ENCODE measurements at places on chromosomes 5 and 9. TPM values are rescaled to one million over a fixed set of nuclear protein-coding genes. Genes with fewer than 3 reads are reported as not detected.

Gene BRINP1
- not detected for total RNA-seq

DNA sequence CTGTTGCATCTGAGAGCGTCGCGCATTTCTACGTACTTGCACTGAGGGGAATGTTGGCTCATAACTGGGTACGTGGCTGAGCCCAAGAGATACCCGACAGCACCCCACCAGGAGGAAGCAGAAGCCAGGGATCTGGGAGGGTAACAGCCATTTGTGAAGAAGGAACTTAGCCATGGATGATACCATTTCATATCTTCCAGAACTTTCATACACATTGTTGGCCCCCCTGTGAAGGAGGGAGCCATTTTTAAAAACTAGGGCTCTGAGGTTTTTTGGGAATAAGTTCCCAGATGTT lies 101.4 kb upstream of the SLC44A1 start:
- no peak overlapping the region for H3K4me3 ChIP-seq
- H3K36me3 ChIP-seq: no peaks in the 10 kb centered on the region
- H3K4me1 ChIP-seq: peaks cover 6% of the 10 kb centered on the region
- no peaks in the 10 kb centered on the region for H3K27me3 ChIP-seq

GRCh38 chr9:138010861-138011260 lies 133.3 kb downstream of the CACNA1B start:
- H3K27ac ChIP-seq: no peak overlapping the region
- no peaks in the 10 kb centered on the region for H3K36me3 ChIP-seq
- H3K4me1 ChIP-seq: no peaks in the 10 kb centered on the region
- DNase-seq: no peak
- peaks cover 11% of the 10 kb centered on the region for H3K27me3 ChIP-seq
- no peak overlapping the region for H3K4me3 ChIP-seq

Gene PCA3
- not detected for total RNA-seq

DNA sequence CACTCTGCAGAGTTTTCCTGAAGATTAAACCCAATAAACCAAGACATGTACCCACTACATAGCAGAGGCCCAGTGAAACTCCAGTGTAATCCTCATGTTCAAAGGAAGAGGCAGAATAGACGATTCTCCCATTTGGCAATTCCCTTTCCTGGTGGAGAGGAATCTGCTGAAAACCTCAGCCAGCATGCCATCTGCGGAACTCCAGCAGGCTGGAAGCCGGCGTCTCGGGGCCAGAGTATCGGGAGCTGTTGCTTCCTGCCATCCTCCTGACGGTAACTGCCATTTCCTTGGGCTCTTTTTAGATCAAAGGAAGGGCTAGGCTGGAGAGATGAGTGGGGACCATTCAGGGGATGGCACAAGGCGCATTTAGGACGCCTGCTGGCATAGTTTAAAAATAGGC lies 20.5 kb downstream of the NEURL1B start:
- H3K36me3 ChIP-seq: no peaks in the 10 kb centered on the region
- DNase-seq: no peak
- H3K27ac ChIP-seq: no peak overlapping the region
- peaks cover 15% of the 10 kb centered on the region for H3K4me1 ChIP-seq
- no peak overlapping the region for H3K4me3 ChIP-seq

Gene CREBRF
- total RNA-seq: 16.2 TPM

GRCh38 chr5:154445422-154446194 lies at the start of gene SAP30L:
TSS of gene SAP30L (plus strand) at chr5:154445997. CDS start at chr5:154446605, 608 bp downstream.
- peak; percentile 98 for DNase-seq
- peak within 1 kb of the TSS; percentile 90 for H3K27ac ChIP-seq
- H3K4me3 ChIP-seq: peak within 1 kb of the TSS; percentile 99
- H3K27me3 ChIP-seq: no peaks in the 10 kb centered on the region
- H3K4me1 ChIP-seq: peaks cover 47% of the 10 kb centered on the region

DNA sequence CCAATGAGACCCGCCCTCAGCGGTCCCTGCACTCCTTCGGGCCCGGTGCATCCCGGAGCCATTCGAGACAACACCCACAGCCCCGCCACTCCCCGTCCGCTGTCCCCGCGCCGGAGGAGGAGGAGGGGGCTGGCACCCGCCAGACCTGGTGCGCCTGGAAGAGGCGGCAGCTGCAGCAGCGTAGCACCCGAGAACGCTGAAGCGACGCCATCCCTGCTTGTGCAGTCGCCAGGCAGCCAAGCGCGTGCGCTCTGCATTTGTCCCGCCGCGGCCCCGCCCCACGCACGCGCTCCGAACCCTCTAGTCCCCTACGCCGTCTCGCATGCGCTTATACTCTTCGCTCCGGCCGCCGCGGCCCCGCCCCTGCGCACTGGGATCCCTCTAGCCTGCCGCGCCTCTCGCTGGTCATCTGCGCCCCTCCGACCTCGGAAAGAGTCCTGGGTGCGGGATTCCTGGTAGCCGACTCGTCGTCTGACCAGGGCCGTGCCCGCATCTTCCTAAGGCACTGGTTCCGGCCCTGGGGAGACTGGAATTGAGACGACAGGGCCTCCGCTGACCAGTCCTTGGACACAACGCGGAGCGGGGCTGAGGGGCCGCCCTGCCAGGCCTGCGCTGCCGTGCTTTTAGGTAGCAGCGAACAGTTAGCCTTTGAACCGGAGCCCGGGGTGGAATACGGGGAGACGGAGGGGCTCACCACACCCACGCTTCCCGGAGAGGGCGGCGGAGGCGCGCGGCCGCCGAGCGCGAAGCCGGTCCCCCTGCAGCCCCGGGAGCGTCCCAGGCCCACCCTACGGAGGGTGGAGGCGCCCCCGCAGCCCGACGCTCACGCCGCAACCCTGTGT lies at the start of gene MRNIP:
TSS of gene MRNIP (minus strand) at position 232 of the 842 bp plus-strand sequence. CDS start at position 211, 21 bp downstream.
- H3K4me1 ChIP-seq: peaks cover 11% of the 10 kb centered on the region
- peak within 1 kb of the TSS; percentile 83 for H3K27ac ChIP-seq
- peaks cover 20% of the 10 kb centered on the region for H3K36me3 ChIP-seq
- peak within 1 kb of the TSS; percentile 94 for H3K4me3 ChIP-seq
- H3K27me3 ChIP-seq: no peaks in the 10 kb centered on the region

GRCh38 chr9:7816021-7816420 lies 16.4 kb upstream of the DMAC1 start:
- H3K4me1 ChIP-seq: no peaks in the 10 kb centered on the region
- H3K36me3 ChIP-seq: no peaks in the 10 kb centered on the region
- H3K27ac ChIP-seq: no peak overlapping the region
- no peak for DNase-seq

- no peak for DNase-seq
- H3K27ac ChIP-seq: no peak overlapping the region
- no peak overlapping the region for H3K4me3 ChIP-seq
These were observed 24.7 kb downstream of the ELL2 start for GRCh38 chr5:95936812-95937397.
